ENCODE measurements at places on chromosomes 12 and 14.

GRCh38 chr14:35695647-35696046, 113.4 kb downstream of the RALGAPA1 start:
- no peak for DNase-seq

- no peak for DNase-seq
These were observed 131.1 kb downstream of the CACNA1C start for GRCh38 chr12:2183556-2184541.

- no peak for DNase-seq
These were observed 53.2 kb downstream of the TESC start for GRCh38 chr12:117046011-117046369.

- DNase-seq, result no peak
These were observed 24.8 kb downstream of the BICDL1 start for GRCh38 chr12:120013659-120014380.

DNA sequence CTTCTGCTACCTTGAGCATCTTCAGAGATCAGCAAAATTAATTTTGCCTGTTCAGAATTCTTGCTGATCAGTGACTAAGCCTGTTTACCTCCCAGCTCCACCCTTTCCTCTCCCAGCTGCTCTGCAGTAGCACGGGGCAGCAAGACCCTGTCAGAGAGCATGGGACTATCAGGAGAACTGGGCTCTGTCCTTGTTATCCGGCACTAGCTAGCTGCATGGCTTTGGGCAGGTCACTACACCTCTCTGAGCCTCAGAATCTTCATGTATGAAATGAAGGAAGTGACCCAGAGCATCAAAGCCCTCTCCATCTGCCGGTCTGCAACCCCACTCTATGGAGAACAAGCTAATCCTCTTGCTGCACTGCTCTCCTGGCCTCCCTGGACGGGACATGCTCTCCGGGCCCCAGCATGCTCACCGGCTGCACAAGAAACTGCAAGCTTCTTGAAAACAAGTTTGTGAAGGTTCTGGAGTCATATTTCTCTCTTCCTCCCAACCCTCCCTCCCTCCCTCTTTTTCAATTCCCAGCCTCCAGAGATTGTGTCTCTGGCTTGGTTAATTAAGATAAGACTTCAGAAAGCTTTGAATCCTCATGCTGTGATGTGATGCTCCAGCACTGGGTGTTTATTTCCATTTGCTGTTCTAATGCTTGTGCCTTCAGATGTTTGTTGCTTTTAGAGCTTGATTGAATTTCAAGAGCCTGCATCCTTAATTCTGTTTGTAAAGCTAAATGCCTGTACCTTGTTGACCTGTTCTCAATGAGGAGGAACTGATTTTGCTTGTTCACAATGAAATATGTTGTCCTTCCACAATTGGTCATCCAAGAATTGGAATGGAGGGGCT, 101.1 kb downstream of the CRACR2A start:
- no peak for DNase-seq

DNA sequence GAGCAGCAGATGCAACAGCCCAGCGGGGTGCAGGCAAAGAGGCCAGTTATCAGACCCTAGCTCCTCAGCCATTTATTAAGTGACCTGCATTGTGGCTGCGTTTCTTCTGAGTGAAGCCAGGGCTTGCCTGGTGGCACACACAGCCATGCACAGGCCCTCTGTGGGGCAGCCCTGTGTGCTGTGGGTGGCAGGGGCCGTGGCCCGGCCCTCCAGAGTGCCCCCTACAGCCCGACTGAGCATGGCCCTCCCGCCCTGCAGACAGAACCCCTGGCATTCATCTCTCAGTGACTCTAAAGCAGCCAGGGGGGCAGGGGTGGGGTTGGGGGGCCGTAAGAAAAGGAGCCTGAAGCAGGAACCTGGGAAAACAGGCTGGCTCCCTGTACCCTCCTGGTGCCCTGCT, 226.0 kb upstream of the PWP1 start:
- no peak for DNase-seq

DNA sequence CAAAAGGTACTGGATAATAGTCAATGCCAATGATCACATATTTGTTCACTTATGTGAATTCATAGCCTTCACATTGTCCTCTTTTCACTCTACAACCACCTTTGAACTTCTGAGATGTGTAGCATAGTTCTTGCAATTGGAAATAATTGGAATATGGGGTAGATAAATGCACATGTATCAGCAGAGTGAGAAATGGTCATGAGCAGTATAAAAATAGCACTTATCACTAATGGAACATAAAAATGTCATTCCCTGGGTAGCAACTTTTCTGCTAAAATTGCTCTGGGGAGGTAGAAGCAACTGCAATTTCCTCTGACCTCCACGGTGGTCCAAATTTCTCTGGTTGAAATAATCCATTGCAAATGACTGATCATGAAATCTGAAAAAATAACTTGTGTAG, 1785.7 kb upstream of the FLRT2 start:
- DNase-seq, result no peak

DNA sequence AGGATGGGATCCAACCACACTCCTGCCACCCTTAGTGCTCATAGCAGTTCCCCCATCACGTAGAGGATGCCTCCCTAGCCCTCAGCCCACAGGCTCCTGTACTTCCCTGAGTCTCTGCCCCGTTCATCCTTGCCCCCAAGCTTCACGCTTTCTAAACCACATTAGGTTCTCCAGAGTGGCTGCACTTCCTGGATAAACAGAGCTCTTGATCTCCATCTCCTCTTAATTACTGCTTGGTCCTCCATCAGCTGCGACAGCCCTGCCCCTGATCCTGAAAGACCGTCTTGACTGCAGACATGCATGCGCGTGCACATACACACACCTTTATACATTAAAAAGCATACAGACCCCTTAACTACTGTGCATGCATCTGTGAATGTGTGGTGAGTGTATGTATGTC, 530.0 kb downstream of the BCL11B start:
- no peak for DNase-seq

DNA sequence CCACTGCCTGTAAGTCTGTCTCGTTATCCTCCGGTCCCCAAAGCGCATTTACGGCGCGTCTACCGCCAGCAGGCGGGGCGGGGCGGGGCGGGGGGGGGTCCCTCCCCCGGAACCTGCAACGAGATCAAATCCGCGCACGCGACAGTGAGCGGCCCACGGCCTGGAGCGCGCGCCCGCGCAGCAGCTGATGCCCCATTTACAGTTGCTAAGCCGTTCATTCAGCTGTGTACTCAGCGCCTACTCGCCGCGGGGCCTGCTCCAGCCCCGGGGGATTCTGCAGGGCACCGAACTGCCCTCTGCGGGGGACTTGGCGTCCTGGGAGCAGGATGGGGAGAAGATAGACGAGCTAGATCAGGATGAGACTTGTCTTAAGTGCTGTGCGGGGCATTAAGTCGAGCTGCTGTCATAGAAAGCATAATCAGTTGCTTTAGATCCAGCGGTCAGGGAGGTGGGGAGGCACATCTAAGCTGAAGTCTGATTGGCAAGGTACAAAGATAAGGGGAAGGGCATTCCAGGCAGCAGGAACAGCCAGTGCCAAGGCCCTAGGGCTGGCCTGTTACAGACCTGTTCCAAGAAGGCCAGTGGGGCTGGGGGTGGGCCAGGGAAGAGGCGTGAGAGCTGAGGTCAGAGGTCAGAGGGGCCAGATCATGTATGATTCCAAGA, 1.4 kb upstream of the CCDC85C start:
- DNase-seq, result peak; percentile 44

- DNase-seq, result no peak
These were observed 44.0 kb downstream of the PPHLN1 start for GRCh38 chr12:42370013-42370412.

DNA sequence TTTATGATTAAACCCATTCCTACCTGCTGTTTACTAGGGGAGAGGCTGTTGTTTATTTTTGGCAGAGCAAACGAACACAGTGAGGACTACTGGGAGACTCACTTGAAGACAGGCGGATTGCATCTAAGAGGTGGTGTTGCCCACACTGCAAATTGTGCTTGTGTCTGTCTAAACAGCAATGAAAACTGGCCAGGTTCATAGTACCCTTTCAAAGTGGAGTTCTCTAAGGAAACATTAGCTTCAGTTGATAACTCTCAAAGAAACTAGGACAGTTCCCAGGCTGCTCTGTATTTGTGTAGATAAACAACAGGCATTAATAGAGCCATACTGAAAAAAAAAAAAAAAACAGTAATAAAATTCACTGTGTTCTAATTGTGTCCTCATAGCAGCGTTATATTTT, 466.0 kb upstream of the RGS6 start:
- DNase-seq, result no peak

GRCh38 chr12:120738252-120739030, 12.8 kb downstream of the ACADS start:
- no peak for DNase-seq

DNA sequence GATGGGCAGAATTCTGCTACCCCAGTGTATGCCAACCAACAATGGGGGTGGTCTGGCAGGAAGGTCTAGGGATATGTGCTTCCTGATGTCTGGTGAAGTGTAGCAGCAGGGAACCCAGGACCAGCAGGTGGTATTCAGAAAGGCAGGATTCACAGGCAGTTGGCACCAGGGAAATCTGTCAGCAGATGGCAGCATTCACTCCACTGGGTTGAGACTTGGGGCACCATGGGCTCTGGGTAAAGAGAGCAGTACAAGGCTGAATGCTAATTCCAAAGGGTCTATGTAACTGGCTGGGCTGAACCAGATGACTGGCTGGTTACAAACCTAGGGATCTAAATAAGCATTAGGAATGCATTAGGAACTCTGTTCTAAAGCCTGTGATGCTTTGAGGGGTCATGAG, 466.9 kb upstream of the STXBP6 start:
- DNase-seq, result no peak

- no peak for DNase-seq
These were observed 118.7 kb downstream of the BRMS1L start for GRCh38 chr14:35944847-35945246.

- no peak for DNase-seq
These were observed 572.8 kb upstream of the USP15 start for GRCh38 chr12:61687407-61687806.

DNA sequence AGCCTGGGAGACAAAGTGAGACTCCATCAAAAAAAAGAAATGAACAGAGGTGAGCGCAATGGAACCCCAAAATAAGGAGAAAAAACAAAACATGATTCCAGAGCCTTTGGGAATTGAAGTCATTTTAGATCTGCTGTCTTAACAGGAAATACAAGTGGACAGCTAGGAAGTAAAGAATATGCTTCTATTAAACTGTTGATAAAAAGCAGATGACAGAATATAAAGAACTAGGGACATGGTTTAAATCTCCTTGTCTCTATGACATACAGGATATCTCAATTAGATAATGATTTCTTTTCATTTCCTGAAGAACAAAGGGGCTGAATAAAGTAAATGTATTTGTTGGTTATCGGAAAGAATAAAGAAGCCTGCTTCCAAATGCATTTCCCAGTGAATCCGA, 49.3 kb upstream of the ETV6 start:
- DNase-seq, result no peak

DNA sequence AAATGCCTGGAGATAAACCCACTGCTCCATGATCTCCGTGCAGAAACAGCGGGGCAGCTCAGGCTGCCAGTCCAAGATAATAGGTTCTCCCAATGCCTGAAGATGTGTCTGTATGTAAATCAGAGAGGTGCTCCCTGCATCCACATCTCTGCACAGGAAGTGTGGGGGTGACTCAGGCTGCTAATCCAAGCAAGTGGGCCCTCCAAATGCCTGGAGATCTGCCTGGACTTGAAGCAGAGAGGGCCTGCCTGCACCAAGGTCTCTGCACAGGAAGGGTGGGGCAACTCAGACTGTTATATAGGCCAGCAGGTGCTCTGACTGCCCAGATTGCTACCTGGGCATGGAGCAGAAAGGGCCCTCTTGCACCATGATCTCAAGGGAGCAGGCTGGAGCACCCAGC, 504.7 kb downstream of the LRFN5 start:
- DNase-seq, result no peak

- DNase-seq, result no peak
These were observed 32.3 kb upstream of the FICD start for GRCh38 chr12:108482717-108483212.

- no peak for DNase-seq
These were observed 73.6 kb downstream of the PTPRQ start for GRCh38 chr12:80517655-80518054.

- DNase-seq, result no peak
These were observed 211.8 kb downstream of the MSRB3 start for GRCh38 chr12:65490250-65490649.

- no peak for DNase-seq
These were observed 25.6 kb downstream of the RAP1B start for GRCh38 chr12:68636268-68636667.

DNA sequence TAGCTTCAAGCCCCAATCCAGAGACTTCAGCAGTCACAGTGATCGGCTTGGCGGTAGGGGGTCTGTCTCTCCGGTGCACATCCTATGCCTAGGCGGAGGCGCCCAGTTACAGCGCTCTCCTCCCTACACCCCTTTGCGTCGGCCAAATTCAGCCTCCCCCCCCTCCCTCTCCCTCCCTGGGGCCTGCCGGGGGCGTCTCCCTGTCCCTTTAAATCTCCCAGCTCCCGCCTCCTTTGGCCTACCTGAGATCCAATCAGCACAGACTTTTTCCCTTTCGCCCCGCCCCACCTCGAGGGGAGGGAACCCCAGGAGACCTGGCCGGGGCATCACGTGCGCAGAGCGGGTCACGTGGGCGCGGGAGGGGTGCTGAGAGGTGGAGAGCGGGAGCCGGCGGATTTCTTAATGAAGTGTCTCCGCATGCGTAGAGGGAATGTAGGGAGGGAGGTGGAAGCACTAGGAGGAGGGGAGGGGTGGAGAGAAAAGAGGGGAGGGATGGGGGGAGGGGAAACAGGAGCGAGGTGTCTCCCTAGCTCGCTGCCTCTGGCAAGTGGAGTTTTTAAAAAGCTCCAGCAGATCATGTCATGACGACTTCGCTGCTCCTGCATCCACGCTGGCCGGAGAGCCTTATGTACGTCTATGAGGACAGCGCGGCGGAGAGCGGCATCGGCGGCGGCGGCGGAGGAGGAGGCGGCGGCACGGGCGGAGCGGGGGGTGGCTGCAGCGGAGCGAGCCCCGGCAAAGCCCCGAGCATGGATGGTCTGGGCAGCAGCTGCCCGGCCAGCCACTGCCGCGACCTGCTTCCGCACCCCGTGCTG, at the start of gene HOXC13:
TSS of gene HOXC13 (plus strand) at position 506 of the 815 bp plus-strand sequence. CDS start at position 582, 76 bp downstream.
- no peak for DNase-seq

Measured in neural crest cell (in vitro differentiated cells).